Retinal pigment epithelial cell (primary cell): ENCODE measurements at places on chromosomes 11 and 22.
A peak's percentile ranks its signal among the peaks of the same experiment; 100 is the strongest.

GRCh38 chr11:12134236-12134585, 23.8 kb downstream of the MICAL2 start:
- DNase-seq, result no peak

- DNase-seq, result no peak
Measured at GRCh38 chr11:1161410-1162137, 3.8 kb downstream of the MUC5AC start.

GRCh38 chr11:26048271-26048670, 283.7 kb upstream of the ANO3 start:
- DNase-seq, result no peak

DNA sequence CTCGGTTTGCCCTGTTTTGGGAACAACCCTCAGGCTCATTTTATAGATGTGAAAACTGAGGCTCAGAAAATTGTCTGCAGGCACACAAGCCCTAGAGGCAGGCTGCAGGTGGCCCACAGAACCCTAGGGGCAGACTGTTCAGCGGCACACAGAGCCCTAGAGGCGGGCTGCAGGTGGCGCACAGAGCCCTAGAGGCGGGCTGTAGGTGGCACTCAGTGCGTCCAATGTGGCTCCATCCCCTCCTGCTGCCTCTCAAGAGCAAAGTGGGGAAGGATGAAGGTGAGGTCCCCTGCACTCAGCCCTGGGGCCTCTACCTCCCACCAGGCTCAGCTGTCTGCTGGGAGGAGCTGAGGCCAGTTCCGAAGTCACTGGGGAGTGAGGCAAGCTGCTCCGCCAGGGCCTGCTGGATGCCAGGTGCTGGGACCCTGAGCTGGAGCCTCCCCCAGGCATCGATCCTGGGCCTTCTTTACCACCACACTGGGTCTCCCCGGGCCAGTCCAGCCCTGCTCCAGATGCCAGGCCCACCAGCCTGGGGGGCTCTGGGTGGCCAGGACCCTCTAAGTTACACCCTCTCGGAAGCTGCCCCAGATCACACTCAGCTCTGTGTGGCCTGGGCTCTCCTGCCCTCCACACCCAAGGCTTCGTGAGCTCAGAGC, 2.3 kb downstream of the ACY3 start:
- no peak for DNase-seq

DNA sequence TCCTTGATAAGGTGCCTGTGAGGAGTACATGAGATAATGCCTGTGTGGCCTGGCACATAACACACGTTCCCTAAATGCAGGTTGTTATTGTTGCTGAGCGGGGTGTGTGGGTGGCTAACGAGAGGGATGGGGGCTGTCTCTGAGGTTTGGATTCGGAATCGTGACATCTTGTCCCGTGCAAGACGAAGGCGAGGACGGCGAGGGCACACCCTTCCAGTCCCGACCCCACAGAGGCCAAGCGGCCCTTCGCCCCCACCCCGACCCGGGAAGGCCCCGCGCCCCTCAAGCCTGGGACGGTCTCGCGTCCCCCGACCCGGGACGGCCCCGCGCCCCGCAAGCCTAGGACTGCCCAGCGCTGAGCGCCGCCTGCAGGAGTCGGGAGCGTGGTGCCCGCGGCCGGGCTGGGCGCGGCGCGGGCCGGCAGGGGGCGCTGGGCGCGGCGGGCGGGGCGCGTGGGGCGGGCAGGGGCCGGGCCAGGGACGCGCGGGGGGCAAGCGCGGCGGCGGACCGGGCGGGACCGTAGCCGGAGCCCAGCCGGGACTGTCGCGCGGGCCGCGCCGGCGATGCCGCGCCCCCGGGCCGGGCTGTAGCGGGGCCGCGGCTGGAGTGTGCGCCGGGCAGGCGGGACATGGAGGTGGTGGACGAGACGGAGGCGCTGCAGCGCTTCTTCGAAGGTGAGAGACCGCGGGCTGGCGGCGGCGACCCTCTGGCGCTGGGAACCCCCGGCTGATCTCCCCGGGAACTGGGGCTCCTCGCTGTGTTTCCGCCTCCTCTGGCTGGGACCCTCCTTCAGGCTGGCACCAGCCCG, at the start of gene MYRF:
MYRF (plus strand) TSS at position 520 of the 808 bp plus-strand sequence; CDS start at position 629, 109 bp downstream.
- no peak for DNase-seq

- DNase-seq, result no peak
Measured at GRCh38 chr11:64230985-64231365, 627 bp downstream of the DNAJC4 start.

- DNase-seq, result no peak
Measured at GRCh38 chr22:23122992-23123803, 18.6 kb downstream of the RSPH14 start.

DNA sequence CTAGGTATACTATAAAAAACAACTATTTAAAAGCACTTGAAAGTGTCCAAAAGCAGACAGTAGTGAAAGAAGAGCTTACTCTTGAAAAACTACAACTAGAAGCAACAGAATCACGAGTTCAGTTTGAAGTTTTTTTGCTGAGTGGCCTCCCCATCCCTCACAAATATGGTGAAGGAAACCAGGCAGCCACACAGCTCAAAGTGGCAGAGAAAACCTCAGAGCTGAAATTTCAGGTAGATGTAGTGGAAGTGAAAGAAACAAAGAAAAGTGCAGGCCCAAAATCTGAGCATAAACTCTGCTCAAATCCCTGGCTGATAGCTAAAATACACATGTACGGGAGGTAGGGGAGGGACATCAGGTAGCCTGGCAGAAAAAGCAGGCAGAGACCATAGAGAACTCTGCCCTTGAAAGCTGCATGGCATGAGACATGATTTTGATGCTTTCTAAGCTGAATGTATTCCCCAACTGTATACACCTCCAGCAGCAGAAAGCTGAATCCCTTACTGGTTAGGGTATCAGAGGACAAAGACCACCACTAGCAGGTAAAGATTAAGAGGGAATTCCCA, 12.1 kb downstream of the BTBD10 start:
- DNase-seq, result no peak

DNA sequence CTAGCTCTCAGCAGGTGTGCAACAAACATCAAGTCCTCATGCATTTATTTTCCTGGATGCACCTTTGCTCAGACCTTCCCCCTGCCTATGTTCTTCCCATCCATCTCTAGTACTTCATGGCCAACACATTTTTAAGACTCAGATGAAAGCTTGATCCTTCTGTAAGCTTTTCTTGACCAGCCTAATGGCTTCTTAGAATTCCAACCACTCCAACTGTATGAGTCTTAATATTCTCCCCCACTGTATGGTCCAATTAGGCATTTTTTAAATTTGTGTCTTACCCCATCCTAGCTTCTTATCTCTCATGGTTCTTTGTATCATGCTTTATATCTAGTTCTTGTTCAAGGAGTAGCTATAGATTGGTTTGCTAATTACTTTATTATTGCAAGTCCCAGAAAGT, 44.8 kb downstream of the TENM4 start:
- DNase-seq, result no peak

DNA sequence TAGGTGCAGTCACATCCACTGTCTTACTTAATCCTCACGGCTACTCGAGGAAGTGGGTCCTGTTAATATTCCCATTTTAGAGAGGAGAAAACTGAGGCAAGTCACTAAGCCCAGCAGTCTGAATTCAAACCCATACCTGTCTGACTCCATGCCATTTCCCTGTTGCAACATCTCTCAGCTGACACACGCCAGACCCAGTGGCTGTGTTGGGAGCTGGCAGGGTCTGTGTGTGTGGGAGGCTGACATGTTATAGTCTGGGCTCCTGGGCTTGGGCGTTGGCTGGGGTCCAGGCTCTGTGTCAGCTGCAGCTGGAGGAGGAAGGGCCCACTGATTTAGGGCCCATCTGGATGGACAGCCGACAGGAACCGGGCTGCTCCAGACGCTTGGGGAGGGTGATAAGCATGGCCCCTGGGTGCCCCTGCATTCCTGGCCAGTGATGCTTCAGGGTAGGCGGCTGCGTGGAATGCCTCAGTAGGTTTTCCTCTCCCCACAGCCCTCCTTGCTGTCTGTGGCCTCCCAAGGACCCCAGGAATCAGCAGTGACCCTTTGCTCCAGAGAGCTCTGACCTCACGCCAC, 562.5 kb downstream of the MN1 start:
- DNase-seq, result peak; percentile 96

- no peak for DNase-seq
Measured at GRCh38 chr22:28411125-28411524, 268.5 kb downstream of the TTC28 start.

DNA sequence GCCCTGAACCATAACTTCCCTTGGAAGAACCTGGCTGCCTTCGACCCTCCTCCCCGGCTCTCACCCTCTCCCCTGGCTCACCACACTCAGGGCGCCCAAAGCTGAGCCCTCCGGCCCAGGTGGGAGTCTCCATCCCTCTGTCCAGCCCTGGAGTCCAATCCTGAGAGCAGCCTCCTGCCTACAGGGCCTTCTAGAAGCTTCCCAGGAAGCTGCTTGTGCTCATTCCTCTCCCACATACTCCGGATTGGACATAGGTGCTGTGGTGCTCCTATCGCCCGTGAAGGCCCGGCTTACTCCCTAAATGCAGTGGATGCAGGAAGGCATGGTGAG, 1332.0 kb downstream of the BRD1 start:
- DNase-seq, result no peak

GRCh38 chr11:2662430-2663299, 37.1 kb downstream of the KCNQ1OT1 start:
- DNase-seq, result no peak

DNA sequence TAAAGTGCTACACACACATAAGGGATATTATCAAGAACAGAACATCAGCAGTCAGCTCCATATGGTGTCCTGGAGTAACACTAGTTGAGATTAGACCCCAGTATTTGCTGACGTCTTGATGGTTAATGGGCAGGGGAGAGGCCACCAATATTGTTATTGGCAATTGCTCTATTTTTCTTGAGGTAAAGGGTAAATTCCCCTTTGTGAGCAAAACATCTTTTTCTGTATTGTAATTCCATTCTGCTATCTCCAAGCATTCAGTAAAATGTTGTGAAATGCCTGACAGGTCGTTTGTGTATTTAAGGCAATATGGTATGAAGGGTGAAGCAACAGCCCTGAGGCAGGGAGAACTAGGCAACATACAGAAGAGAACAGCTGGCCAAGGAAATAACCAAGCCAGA, 21.9 kb downstream of the PC start:
- no peak for DNase-seq

DNA sequence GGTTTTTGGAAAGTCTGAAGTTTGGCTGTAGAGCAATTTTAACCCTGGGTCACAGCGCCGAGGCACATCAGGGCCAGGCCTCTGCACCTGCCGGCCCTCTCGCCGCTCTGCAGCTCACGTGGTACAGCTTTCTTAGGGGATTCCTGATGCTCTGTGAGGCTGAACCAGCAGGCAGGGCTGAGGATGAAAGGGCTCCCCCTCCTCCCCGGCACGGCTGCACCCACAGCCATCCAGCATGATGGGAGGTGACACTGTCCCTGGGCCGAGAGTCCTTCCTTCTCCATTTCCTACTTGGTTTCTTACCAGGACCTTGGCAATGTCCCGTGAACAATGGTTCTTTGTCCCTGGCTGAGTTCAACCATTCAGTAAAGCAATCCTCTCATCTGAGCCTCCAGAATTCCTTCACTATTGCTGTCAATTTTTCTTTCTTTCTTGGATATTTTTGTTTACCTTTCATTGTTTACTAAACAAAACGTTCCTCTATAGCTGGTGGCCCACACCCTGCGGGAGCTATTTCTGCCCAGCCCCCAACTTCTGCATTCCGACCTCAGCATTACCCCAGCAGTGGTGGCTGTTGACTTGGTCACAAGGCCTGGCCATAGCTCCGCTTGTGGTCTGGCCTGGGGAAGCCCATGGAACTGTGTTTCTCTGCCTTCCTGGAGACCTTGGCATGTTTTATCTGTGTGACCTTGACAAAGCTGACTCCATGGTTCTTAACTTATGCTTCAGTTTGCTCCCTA, 172.8 kb upstream of the B3GAT1 start:
- DNase-seq, result no peak

GRCh38 chr22:48093981-48094380, 1331.5 kb downstream of the TBC1D22A start:
- DNase-seq, result no peak

DNA sequence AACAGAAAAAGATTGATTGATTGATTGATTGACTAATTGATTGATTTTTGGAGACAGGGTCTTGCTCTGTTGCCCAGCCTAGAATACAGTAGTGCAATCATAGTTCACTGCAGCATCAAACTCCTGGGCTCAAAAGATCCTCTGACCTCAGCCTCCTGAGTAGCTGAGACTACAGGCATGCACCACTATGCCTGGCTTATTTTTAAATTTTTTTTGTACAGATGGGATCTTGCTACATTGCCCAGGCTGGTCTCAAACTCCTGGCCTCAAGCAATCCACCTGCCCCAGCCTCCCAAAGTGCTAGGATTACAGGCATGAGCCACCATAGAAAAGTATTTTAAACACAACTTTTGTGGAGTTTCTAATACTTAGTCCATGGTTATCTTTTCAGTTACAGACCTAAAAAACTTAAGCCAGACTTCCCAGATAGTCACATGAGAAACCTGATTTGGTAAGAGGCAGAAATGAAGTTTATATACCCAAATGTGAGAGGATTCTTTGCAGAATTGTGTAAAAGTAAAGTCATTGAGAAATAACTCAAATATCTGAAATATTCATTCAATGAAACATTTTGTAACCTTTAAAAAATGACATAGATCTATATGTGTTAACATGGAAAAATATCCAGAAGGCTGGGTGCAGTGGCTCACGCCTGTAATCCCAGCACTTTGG, 186.5 kb downstream of the SWAP70 start:
- no peak for DNase-seq

- no peak for DNase-seq
Measured at GRCh38 chr11:12591706-12592105, 82.5 kb upstream of the TEAD1 start.

DNA sequence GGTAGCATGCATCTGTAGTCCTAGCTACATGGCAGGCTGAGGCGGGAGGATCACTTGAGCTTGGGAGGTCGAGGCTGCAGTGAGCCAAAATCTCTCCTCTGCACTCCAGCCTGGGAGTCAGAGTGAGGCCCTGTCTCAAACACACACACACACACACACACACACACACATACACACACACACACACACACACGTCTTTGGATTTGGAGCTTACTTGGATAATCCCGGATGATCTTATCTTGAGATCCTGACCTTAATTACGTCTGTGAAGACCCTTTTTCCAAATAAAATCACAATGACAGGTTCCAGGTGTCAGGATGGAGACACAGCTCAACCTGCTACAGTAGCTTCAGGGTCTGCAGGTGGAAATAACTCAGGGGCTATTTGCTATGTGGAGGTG, 1.1 kb downstream of the UPB1 start:
- no peak for DNase-seq

DNA sequence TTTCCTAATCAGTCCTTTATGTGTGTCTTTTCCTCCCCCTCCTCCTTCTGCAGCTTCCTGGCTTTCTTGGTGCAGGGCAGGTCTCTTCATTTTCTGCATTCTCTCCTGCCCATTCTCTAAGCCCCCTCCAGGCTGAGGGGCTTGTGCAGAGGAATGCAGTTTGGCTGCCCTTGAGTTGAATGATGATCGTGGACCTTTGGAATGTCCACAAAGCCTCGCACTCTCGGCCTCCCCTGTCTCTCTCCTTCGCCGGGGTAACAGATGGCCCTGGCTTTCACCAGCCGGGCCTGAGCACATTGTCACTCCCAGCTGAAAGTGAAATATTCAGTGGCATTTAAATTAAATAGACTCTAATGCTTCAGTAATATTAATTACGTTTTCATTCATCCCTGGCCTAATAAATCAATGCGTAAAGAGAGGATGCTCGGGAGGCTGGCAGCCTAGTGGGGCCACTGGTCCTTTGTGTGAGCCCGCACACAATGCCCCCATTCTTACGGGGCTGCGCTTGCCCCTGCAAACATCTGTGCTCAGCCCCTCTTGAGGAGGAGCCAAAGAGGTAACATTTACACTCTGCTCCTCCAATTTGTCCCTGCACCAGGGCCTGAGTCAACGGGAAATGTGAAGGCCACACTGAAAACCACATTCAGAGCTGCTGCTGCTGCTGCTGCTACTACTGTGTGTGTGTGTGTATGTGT, 64.9 kb upstream of the PAX6 start:
- no peak for DNase-seq
